AG08395 (cell line): ENCODE measurements at places on chromosomes 2 and 18.

GRCh38 chr2:58039170-58039611, 7.4 kb upstream of the VRK2 start:
- peak; percentile 31 for DNase-seq

DNA sequence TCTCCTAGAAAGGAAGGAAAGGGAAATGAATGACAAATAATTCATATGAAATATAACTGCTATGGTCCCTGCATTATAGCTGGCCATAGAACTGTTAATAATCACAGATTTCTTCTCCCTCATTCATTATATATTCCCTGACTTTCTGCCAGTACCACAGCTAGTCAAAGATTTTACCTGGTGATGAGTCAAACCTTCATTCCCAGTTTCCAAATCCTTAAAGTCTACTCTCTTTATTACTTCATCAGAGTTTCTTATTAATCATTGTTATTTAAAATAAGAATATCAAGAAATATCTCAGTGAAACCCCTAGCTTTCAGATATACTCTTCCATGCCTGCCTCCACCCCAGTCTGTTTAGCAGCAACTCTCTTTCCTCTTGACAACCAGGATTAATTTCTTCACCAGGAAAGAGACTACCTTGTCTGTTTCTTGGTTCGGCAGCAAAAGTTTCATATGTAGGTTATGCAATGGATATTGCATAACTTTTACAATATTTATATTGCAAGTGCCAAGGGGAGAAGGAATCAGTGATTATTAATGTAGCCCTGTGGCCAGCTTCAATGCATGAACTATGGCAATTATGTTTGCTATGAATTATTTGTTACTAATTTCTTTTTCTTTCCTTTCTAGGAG, 533.8 kb downstream of the FBXO15 start:
- no peak for DNase-seq

GRCh38 chr2:60366135-60366712, 187.2 kb downstream of the BCL11A start:
- no peak for DNase-seq

DNA sequence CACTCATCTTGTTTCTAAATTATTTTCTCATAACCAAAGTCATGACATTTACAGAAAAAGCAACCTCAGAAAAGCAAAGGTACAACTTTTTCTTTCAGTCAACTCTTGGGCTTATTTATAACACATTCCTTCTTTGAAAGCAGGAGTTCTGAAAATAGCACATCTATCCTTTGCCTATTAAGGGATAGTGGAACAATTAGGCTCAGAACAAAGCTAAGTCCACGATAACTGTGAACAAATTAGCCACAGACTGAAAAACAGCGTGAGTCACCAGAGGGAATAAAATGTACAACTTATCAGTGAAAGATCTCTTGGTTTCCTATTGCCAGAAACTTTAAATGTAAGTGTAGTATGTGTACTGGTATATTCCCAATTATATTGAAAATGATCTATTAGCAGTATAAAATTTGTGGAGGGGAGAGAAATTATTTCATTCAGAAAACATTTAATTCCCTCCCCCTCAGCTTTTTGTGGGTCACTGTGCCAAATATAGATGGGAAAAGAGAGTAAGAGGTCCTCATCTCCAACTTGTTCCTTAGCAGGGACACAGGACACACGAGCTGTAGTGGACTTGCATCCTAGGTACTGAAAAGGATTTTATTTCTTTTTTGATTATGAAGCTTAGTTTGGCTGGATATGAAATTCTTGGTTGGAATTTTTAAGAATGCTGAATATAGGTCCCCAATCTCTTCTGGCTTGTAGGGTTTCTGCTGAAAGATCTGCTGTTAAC, 15.4 kb upstream of the MATN3 start:
- DNase-seq, result no peak

GRCh38 chr2:224410946-224411561, 9.1 kb upstream of the FAM124B start:
- DNase-seq, result peak; percentile 46

GRCh38 chr2:151337643-151338042, 19.7 kb upstream of the TNFAIP6 start:
- DNase-seq, result peak; percentile 9

DNA sequence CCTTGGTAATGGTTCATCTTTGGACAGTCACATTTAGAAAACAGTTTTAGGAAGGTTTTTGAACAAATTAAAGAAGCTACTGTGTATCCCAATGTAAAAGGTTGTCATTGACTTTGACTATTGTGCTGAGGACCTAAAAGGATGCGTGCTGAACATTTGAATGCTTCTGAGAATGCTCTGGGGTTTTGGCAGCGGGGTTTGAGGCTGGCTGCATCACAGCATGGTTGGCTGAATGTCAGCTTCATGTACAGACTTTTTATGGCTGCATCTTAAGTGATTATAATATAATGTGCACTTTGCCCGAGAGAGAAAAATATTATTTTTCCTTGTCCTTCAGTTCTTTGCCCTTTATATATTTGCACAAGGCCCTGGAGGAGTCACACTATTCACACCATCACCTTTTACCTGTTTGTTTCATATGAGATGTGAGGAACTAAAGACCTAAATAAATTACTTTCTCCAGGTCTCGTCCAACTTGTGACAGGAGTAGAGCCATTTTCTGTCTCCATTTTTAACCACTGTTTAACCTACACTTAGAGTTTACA, 125.9 kb downstream of the CCDC85A start:
- no peak for DNase-seq

- peak; percentile 86 for DNase-seq
Measured at GRCh38 chr18:79588636-79589481, 90.7 kb upstream of the CTDP1 start.

GRCh38 chr2:215003001-215003400, 135.4 kb downstream of the ABCA12 start:
- peak; percentile 10 for DNase-seq

DNA sequence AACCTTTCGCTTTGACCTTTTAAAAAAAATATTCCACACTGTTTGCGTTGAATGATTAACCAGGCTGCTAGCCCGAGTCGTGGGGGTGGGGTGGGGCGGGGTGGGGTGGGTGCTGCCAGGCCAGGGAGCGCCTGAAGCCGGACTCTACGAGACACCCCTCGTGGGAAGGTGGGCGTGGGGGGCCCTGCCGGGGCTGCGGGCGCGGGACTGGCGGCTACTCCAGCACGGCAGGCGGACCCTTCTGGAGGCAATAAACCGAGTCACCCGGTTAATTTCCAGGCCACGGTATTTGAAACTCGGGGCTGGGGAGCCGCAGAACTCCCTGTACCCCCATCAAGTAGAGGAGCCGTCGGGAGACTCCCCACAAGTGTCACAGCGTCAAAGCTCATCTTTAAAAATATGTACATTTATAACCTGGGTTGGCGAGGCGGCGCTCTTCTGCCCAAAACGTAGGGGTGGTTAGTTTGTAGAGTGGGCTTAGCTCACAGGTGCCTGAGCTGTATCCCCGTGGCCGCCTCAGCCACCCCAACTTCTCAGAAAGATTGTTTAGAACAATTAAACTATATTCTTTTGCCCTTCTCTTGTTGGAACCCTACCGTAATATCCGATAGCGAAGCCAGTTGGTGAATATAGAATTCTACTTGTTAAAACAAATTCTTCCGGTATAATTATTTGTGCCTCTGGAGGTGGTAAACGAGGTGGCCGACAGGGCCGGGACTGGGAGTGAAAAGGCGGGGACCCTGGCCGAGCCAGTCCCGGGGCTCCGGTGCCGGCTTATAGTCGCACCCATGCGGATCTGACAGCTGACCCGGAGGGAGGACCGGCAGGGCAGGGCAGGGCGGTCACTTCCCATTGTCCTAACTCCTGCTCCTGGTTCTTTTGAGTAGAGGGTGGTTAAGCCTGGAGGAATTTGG, 1.4 kb downstream of the B3GNT2 start:
- peak; percentile 44 for DNase-seq

GRCh38 chr2:128563348-128563687, 244.7 kb upstream of the HS6ST1 start:
- DNase-seq, result peak; percentile 98

- no peak for DNase-seq
Measured at GRCh38 chr2:121184248-121184862, 100.6 kb downstream of the TFCP2L1 start.

- DNase-seq, result no peak
Measured at GRCh38 chr18:43735570-43735969, 458.3 kb upstream of the SYT4 start.

GRCh38 chr2:211114826-211115455, 558.5 kb downstream of the CPS1 start:
- no peak for DNase-seq

DNA sequence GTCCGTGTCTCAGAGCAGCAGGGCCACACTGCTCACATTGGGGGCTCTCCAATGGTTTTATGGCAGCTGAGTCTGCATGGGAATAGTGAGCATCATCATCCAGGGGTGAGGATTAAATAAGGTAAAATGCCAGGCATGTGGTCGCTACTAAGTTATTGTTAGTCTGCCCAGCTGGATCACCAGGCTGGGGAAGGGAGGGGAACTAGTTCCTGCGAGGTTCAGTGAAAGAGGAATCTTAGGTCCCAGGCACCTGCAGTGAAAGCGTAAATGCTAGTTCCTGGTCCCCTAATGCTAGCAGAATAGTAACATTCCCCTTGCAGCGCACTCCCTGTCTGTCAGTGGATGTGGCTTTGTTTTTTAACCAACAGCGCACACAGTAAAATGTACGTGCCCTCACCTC, 60.1 kb downstream of the ARHGEF4 start:
- DNase-seq, result no peak

DNA sequence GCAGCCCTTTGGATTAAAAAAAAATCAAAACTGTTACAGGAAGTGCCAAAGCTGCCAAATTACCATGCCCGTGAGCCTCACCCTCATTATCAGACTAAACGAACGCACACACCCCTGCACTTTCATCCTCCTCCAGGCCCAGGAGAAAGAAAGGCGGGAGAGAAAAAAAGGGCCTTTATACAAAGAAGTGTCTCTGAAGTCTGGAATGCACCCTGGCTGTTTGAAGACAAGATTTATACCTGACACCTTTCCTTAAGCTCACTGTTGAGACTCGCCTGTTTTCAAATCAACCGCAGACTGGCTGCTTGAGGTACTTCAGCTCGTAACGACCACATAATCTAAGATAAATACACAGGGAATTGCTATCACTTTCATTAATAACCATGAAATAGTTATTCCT, 31.0 kb downstream of the EDAR start:
- DNase-seq, result no peak

GRCh38 chr2:8594731-8595427, 87.0 kb upstream of the ID2 start:
- no peak for DNase-seq

GRCh38 chr2:7468955-7469354, 551.7 kb downstream of the RNF144A start:
- no peak for DNase-seq

DNA sequence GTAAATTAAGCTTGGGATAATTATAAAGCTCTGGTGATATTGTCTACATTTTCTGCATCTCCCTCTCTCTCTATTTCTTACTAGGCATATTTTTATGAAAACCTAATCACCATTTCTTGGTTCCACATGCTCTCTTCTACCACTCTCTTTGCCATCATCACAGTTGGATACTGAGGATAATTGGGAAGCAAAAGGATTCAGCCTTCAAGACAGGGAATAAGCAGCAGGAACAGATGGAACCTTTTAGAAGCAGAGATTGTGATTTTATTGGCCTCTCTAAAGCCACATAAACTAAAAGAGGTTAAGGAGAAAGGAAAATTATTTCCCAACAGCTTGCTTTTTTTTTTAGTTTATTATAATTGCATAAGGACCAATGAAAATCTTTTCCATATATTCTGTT, 226.3 kb upstream of the SPHKAP start:
- no peak for DNase-seq

DNA sequence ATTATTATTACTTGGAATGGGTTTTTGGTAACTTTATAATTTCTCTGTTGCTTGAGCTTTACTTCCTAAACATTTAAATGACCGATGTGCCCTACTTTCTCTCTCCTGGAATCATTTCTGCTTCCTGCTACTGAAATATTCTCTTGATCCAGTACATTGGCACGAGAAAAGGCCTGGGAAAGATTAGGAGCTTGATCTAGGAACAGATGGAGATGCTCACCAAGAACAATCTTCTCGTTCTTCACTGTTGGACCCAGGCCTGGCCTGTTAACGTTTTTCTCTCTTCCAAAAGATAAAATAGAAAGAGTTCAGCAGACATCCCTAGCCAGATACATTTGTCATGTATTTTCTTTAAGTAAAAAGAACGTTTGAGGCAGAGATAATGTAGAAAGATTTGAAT, 1356.8 kb upstream of the CRIM1 start:
- DNase-seq, result no peak

DNA sequence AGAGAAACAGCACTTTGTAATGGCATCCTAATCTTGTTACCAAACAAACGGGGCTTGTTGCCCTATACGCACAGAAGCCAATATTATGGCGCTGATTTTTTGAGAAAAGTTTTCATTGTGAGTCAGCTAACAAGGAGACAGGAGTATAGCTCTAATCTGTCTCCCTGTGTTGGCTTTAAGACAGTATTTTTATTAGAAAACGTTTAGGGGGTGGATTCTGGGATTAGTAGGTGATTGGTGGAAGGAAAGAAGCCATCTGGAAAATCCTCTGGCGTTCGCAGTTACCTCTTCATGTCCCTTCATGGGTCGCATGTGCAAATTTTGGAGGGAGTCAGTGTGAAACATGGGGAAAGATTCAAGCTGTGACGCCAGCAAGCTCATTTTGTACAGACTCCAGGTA, 698 bp upstream of the TMEM237 start:
- no peak for DNase-seq
